CD4-positive, alpha-beta T cell treated with Interleukin-4 for 1 hour (primary cell): ENCODE measurements at places on chromosomes 16 and 17.
A peak's percentile ranks its signal among the peaks of the same experiment; 100 is the strongest.

DNA sequence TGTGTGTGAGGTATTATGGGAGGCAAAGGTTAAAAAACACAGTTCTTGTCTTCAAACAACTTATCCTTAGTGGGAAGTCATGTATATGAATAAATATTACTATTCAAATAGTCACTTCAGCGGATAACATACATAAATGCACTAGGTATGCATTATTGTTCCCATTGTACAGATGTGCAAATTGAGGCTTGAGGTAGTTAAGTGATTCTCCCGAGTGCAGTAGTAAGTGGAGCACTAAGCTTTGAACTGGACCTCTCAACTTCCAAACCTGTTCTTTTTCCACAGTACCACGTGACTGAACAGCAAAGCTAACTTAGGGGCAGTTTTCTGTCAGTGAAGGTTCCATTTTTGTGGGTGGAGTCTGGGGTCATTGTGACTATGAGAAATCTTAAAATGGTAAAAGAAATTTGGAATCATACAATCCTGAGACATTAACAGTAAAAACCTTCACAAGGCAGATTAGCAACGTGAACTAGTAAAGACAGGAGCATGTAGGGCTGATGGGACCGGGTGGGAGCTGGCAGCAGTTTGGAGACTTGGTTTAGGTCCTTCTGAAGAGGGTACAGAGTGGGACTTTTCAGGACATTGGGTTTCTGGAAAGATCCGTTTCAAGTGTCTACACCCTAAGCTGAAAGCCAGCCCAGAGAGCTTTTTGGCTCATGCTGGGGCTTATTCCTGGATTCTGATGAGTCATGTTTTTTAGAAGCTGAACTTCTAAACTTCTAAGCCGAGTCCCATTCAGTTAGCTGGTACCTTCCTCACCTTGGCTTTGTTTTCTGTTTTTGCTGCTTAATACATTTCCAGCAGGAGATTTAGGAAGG is 204.9 kb downstream of the PRKCA start:
- no peak for DNase-seq

- no peak for DNase-seq
Measured at GRCh38 chr17:63289931-63290330, 156.2 kb downstream of the CYB561 start.

DNA sequence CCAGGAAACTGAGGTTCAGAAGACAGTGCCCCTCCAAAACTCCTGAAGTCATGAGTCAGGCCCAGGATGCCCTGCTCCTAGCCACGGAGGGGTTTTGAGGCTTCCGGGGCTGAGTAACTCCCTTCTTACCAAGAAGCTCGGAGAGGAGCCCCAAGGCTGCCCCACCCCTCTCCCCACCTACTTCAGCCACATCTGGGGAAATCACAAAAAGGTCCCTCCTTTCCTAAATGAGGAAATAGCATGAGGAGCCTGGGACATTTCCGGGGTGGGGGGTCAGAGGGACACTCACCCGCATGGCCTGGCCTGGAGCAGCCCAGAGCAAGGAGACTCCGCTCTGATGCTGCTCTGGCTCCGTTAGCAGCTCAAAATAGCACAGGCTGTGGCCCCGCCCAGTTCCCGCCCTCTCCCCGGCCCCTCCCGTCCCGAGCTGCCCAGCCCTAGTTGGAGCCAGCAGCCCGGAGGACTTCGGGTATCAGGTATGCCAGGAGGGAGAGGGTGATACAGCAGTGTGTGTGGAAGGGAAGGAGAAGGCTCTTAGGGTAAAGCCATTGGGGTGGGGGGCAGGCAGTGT is 40.1 kb downstream of the MYO18A start:
- DNase-seq, result peak; percentile 74

DNA sequence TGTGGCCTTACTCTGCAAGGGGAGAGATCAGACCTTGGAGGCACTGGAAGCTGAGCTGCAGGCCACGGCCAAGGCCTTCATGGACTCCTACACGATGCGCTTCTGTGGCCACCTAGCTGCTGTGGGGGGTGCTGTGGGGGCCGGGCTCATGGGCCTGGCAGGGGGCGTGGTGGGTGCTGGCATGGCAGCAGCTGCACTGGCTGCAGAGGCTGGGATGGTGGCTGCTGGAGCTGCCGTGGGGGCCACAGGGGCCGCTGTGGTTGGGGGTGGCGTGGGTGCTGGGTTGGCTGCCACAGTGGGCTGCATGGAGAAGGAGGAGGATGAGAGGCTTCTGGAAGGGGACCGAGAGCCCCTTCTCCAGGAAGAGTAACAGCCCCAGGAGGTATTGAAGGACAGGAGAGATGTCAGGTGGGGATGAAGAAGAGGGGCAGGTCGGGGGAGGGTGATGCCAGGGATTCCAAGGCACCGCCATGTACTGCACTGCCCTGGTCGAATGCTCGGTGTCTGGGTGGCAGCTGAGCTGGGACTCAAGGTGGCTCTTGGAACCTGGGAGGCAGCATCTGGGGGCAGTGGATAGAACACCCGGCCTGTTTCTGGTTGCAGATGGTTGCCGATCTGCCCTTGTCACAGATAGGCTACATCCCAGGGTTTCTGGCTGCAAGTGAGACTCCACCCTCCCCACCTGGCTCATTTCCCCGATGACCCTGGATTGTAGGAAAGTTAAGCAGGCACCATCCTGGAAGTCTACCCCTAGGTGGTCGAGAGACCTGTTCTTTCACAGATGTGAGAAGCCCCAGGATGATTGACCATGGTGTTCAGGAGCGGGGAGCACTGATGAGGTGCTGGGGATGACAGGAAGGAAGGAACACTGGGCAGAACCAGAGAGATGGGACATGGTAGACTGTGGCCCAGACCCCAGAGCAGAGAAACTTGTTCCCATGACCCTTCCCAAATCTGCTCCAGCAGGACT is 5.1 kb downstream of the RNF112 start:
- DNase-seq, result no peak
